ENCODE measurements at places on chromosomes 5 and 9. TPM values are rescaled to one million over a fixed set of nuclear protein-coding genes. Genes with fewer than 3 reads are reported as not detected.

DNA sequence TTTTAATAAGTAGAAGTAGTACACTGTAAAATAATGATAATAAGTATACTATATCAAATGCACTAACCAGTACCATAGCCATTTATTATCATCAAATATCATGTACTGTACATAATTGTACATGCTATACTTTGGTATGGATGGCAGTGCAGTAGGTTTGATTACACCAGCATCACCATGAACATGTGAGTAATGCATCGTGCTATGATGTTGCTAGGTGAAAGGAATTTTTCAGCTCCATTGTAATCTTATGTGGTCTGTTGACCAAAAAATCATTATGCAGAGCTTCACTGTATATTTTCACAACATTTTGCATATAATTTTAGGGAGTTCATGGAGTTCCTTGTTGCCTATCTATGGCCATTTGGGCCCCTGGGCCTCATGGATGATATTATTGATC lies 72.2 kb upstream of the HMHB1 start:
- H3K4me3 ChIP-seq, result no peak overlapping the region
- H3K4me1 ChIP-seq, result no peaks in the 10 kb centered on the region
- H3K36me3 ChIP-seq, result no peaks in the 10 kb centered on the region
- no peak overlapping the region for H3K27ac ChIP-seq

- peak overlapping the region; percentile 71 for H3K27ac ChIP-seq
- H3K27me3 ChIP-seq, result no peaks in the 10 kb centered on the region
- H3K36me3 ChIP-seq, result no peaks in the 10 kb centered on the region
- no peak overlapping the region for H3K4me3 ChIP-seq
Measured at GRCh38 chr9:127905004-127905728, 5.8 kb upstream of the ST6GALNAC6 start.

- H3K36me3 ChIP-seq, result no peaks in the 10 kb centered on the region
- H3K4me1 ChIP-seq, result no peaks in the 10 kb centered on the region
- H3K4me3 ChIP-seq, result no peak overlapping the region
- DNase-seq, result peak; percentile 70
- no peaks in the 10 kb centered on the region for H3K27me3 ChIP-seq
Measured at GRCh38 chr9:86766912-86767311, 180.4 kb downstream of the GAS1 start.

DNA sequence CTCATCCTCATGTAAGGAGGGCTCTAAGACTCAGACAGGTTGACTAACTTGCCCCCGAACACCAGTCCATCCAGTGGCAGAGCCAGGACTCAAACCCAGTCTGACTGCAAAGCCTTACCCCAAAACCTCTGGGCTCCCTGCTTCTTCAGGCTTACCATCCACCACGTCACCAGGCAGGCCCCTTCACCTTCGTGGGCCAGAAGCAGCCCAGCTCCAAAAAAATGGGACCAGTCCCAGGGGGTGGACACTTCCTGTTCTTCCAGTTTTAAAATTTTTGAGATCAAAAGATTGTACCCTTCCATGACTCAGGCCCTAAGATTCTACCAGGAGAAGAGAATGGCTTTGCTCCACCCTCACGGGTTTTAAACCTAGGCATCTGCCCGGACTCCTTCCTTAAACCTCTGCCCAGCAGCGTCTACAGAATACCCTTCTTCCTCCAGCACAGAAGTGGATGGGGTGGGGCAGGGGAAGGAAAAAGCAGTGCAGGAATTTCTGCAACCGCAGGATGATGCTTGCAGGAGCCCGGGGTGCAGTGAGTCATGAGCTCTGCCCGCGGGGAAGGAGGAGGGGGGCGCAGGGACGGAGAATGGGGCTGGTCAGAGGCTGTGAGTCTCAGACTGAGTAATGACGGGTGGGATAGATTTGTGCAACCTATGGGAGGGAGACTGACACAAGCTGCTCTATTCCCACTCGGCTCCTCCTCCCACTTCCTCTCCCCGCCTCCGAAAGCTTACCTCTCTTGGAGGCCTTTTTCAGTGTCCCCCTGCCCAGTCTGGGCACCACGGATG lies 50.4 kb upstream of the STXBP1 start:
- peaks cover 31% of the 10 kb centered on the region for H3K36me3 ChIP-seq
- H3K27ac ChIP-seq, result peak overlapping the region; percentile 78
- H3K4me3 ChIP-seq, result no peak overlapping the region
- DNase-seq, result peak; percentile 96

- H3K36me3 ChIP-seq, result peaks cover 19% of the 10 kb centered on the region
- peaks cover 66% of the 10 kb centered on the region for H3K4me1 ChIP-seq
- H3K27ac ChIP-seq, result peak overlapping the region; percentile 93
- H3K4me3 ChIP-seq, result no peak overlapping the region
Measured at GRCh38 chr9:76817489-76817888, 53.3 kb downstream of the PCA3 start.

GRCh38 chr5:17223367-17224185 lies 6.1 kb downstream of the BASP1 start:
- no peaks in the 10 kb centered on the region for H3K36me3 ChIP-seq
- no peak overlapping the region for H3K27ac ChIP-seq
- H3K4me1 ChIP-seq, result peaks cover 5% of the 10 kb centered on the region
- H3K4me3 ChIP-seq, result no peak overlapping the region

GRCh38 chr9:3288686-3289085 lies 237.1 kb downstream of the RFX3 start:
- no peaks in the 10 kb centered on the region for H3K27me3 ChIP-seq
- H3K27ac ChIP-seq, result no peak overlapping the region

DNA sequence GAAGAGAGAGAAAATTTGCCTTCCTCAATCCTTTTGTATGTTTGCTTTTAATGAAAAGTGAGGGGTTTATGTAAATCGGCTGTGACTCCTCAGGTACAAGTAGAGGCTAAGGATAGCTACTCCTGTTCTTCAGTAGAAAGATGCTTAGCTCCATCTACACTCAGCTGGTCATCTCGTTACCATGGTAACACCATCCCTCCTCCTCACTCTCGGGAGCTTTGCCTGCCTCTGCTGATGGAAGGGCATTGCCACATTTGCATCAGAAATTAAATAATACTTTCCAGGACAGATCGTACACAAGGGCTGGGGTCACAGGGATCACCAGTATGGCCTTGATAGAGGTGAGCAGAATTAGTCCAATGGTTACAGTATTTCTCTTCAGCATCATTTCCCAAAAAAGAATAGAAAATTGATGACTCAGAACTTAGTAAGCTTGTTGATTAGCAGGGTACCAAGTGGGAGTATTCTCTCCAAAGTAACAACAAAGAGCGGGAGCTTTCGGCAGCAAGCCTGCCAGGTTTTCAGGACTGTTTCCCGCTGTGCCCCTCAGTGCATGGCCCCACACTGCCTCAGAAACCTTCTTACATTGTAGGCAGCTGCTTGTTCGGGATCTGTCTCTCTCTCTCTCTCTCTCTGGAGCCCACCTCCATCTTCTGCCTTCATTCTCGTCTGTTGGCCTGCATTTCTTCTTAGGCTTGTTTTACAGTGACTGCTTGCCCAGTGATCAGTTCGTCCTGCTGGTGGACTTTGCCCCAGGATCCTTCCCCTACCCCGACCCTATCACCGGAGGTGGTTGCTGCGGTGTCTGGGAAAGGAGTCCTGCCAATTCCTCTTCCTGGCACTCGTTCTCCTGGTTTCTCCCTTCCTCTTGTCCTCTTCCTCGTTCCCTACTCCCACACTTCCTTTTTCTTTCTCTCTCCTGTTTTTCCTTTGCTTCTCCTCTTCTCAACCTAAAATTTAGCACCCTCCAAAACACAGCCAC lies 51.9 kb upstream of the SNAPC3 start:
- H3K4me1 ChIP-seq, result peaks cover 11% of the 10 kb centered on the region
- H3K27ac ChIP-seq, result no peak overlapping the region
- no peaks in the 10 kb centered on the region for H3K36me3 ChIP-seq
- no peaks in the 10 kb centered on the region for H3K27me3 ChIP-seq
- no peak overlapping the region for H3K4me3 ChIP-seq

DNA sequence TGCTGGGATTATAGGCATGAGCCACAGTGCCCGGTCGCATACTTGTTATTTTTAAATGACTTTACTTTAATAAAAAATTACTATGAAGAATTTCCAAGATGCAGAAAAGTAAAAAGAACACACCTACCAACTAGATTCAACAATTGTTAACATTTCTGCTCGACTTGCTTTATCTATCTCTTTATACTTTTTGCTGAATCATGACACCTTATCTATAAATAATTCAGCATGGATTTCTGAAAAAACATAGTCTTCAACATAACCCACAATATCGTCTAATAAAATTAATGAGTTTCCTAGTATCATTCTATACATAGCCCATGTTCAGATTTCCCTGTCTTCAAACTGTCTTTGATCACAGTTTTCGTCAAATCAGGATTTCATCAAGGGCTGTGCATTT lies 25.9 kb downstream of the HMCN2 start:
- H3K27ac ChIP-seq, result peak overlapping the region; percentile 53
- H3K4me3 ChIP-seq, result no peak overlapping the region
- H3K4me1 ChIP-seq, result peaks cover 19% of the 10 kb centered on the region
- no peaks in the 10 kb centered on the region for H3K36me3 ChIP-seq

GRCh38 chr9:84583866-84584265 lies 85.7 kb upstream of the NTRK2 start:
- H3K36me3 ChIP-seq, result no peaks in the 10 kb centered on the region
- H3K27ac ChIP-seq, result no peak overlapping the region
- H3K4me1 ChIP-seq, result no peaks in the 10 kb centered on the region
- DNase-seq, result no peak
- H3K4me3 ChIP-seq, result no peak overlapping the region
- no peaks in the 10 kb centered on the region for H3K27me3 ChIP-seq

DNA sequence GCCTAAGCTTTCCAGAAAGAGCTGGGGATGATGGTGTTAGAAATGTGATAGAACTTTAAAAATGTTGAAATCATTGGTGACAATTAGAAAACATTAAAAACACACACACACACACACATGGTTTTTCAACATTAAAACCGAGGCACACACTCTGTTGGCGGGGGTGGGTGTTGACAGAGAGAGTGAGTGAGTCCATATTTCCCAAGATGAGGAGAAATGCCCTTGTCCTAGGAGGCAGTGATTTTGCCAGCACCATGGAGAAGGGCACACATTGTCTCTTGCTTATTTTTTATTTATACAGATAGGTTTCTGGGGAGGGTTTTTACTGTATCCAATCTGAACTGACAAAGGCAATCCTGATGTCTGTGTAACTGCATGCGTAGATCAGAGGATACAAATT lies 152.5 kb downstream of the INSYN2B start:
- H3K4me3 ChIP-seq, result no peak overlapping the region
- H3K36me3 ChIP-seq, result no peaks in the 10 kb centered on the region
- H3K27me3 ChIP-seq, result no peaks in the 10 kb centered on the region
- no peaks in the 10 kb centered on the region for H3K4me1 ChIP-seq
- DNase-seq, result no peak
- H3K27ac ChIP-seq, result no peak overlapping the region

GRCh38 chr5:115767424-115767823 lies 49.0 kb downstream of the CDO1 start:
- no peak for DNase-seq
- no peaks in the 10 kb centered on the region for H3K27me3 ChIP-seq
- no peaks in the 10 kb centered on the region for H3K4me1 ChIP-seq
- no peaks in the 10 kb centered on the region for H3K36me3 ChIP-seq
- no peak overlapping the region for H3K27ac ChIP-seq

DNA sequence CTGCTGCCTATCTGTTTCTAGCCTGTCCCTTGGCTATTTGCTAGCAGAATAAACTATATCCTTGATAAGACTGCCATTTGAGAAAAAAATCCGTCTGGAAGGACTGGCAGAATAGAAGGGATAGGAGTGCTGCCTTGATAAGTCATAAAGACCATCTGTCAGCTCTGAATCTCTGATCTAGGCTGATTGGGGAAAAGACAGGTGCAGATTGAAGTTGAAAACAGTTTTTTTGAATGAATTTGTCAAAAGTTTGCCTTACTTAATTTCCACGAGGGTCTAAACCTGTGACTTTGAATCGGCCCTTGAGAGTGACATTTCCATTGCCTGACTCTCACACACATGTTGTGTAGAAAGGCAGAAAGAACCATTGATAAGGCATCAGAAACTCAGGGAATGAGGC lies 218.6 kb downstream of the MAN2A1 start:
- H3K4me1 ChIP-seq, result peaks cover 15% of the 10 kb centered on the region
- no peak overlapping the region for H3K27ac ChIP-seq
- no peaks in the 10 kb centered on the region for H3K27me3 ChIP-seq
- no peaks in the 10 kb centered on the region for H3K36me3 ChIP-seq

GRCh38 chr9:87137718-87138117 lies 190.4 kb upstream of the GAS1 start:
- H3K27ac ChIP-seq, result no peak overlapping the region
- peak; percentile 87 for DNase-seq
- H3K4me3 ChIP-seq, result no peak overlapping the region
- no peaks in the 10 kb centered on the region for H3K27me3 ChIP-seq
- no peaks in the 10 kb centered on the region for H3K36me3 ChIP-seq

DNA sequence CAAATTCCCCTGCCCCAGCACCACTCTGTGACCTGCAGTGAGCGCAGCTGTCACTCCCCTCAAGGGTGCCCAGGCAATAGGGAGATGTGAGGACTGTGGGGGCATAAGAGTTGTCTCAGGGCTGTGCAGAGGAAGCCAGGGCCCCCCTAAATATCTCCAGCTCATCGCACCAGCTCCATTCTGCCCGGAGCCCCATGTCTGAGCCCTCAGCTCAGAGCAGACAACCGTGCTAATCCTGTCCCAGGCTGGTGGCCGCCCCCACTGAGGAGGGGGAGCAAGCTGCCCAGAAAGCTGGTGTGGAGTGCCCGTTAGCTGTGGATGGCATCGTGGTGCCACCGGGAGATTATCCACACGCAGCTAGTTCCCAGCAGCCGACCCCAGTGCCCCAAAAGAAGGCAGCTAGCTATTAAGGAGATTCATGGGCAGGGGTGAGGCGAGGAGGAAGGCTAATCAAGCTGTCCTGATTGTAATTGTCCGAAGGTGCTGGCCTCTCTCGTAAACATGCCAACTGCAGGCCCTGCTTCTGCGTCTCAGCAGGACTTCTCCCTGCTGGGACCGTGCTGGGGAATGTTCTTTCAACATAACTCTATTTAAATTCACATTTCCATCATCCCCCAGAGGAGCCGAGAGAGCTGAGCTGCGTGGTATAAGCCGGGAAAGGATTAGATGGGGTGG lies 17.0 kb upstream of the FIBCD1 start:
- H3K36me3 ChIP-seq, result no peaks in the 10 kb centered on the region
- no peaks in the 10 kb centered on the region for H3K27me3 ChIP-seq
- no peak for DNase-seq
- H3K4me3 ChIP-seq, result no peak overlapping the region
- H3K27ac ChIP-seq, result no peak overlapping the region
- H3K4me1 ChIP-seq, result no peaks in the 10 kb centered on the region

- no peak for DNase-seq
- no peaks in the 10 kb centered on the region for H3K4me1 ChIP-seq
- H3K36me3 ChIP-seq, result no peaks in the 10 kb centered on the region
- H3K4me3 ChIP-seq, result no peak overlapping the region
- no peak overlapping the region for H3K27ac ChIP-seq
Measured at GRCh38 chr9:20002011-20002410, 213.2 kb upstream of the SLC24A2 start.

GRCh38 chr5:149282966-149283332 lies 11.3 kb downstream of the AFAP1L1 start:
- H3K4me3 ChIP-seq, result no peak overlapping the region
- no peaks in the 10 kb centered on the region for H3K27me3 ChIP-seq
- no peaks in the 10 kb centered on the region for H3K36me3 ChIP-seq
- no peak overlapping the region for H3K27ac ChIP-seq
- H3K4me1 ChIP-seq, result peaks cover 30% of the 10 kb centered on the region

Gene C9orf50
- total RNA-seq, result 0.34 TPM

Gene NR5A1
- not detected for total RNA-seq

Gene AQP7
- 1.8 TPM for total RNA-seq

Gene MGAT4B
- 54.8 TPM for total RNA-seq

Gene TUT7
- total RNA-seq, result 29.9 TPM

Gene SOX30
- not detected for total RNA-seq

Gene GMCL2
- total RNA-seq, result not detected

Gene ROR2
- 49.2 TPM for total RNA-seq

Gene KCTD16
- not detected for total RNA-seq

Gene GRM6
- not detected for total RNA-seq

Gene RGMB
- total RNA-seq, result 198 TPM

Gene QSOX2
- 7.6 TPM for total RNA-seq

Gene SLC6A18
- not detected for total RNA-seq

Gene THBS4
- total RNA-seq, result 29.7 TPM
